Activated CD4-positive, alpha-beta memory T cell treated with anti-CD3 and anti-CD28 coated beads, Interleukin-2, amount 10 ng/mL, durations not matched to agents 7 days and 5 days (primary cell): ENCODE measurements at places on chromosomes 6 and 20. TPM values are rescaled to one million over a fixed set of nuclear protein-coding genes. Genes with fewer than 3 reads are reported as not detected.
A peak's percentile ranks its signal among the peaks of the same experiment; 100 is the strongest.

EPPIN gene
- not detected for total RNA-seq

GRCh38 chr6:82097676-82098075 is 149.9 kb downstream of the IBTK start:
- H3K36me3 ChIP-seq = no peaks in the 10 kb centered on the region
- H3K4me3 ChIP-seq = no peak overlapping the region
- no peaks in the 10 kb centered on the region for H3K4me1 ChIP-seq
- DNase-seq = no peak
- no peak overlapping the region for H3K27ac ChIP-seq

DNA sequence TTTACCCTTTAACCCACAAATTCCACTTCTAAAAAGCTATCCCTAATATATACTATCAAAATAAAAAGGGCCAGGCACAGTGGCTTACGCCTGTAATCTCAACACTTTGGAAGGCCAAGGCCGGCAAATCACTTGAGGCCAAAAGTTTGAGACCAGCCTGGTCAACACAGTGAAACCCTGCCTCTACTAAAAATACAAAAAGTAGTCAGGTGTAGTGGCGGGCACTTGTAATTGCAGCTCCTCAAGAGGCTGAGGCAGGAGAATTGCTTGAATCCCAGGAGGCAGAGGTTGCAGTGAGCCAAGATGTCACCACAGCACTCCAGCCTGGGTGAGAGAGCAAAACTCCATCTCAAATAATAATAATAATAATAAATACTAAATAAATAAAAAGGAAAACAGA is 82.5 kb downstream of the TRIM27 start:
- H3K4me1 ChIP-seq = peaks cover 20% of the 10 kb centered on the region
- peaks cover 32% of the 10 kb centered on the region for H3K27me3 ChIP-seq
- H3K4me3 ChIP-seq = no peak overlapping the region
- H3K36me3 ChIP-seq = no peaks in the 10 kb centered on the region
- no peak overlapping the region for H3K27ac ChIP-seq

GATA5 gene
- not detected for total RNA-seq

DNA sequence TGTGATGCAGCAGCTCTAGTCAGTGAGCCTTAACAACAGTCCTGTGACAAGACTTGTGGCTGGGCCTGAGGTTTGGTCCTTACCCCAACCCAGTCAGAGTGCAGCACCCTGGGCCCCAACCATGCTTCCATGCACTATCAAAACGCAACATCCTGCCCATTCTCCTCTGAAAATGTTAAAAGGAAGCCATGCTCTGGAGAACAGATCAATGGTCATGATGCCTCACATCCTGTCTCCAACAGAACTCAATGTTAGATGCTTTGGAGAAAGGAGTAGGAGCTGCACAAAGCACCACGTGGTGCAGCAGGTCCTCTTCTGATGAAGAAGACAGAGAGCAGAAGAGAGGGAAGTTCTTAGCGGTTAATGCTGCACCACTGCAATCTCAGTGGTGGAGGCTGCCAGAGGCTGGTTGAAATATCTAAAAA is 41.9 kb downstream of the TRAM2 start:
- peak; percentile 55 for DNase-seq
- H3K4me1 ChIP-seq = peaks cover 43% of the 10 kb centered on the region
- H3K4me3 ChIP-seq = no peak overlapping the region
- peaks cover 3% of the 10 kb centered on the region for H3K36me3 ChIP-seq

DNA sequence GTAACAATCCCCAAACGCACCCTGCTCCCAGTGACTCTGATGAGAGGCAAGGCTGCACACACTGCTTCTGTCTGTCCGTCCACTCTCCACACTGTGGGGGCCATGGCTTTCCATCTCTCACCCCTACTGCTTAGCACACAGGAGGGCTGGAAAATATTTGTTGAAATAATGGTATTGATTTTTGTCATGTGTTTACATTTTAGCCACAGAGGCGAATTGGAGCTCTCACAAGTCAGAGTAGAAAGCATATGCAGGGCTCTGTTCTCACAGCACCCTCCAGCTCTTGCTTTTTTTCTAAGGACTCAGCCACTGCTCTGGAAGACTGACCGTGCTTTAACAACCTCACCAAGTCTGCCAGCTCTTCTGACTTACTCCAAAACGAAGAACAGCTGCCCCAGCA is 273.8 kb downstream of the GMDS start:
- no peaks in the 10 kb centered on the region for H3K4me1 ChIP-seq
- H3K36me3 ChIP-seq = no peaks in the 10 kb centered on the region
- H3K27me3 ChIP-seq = no peaks in the 10 kb centered on the region
- no peak for DNase-seq
- no peak overlapping the region for H3K27ac ChIP-seq
- no peak overlapping the region for H3K4me3 ChIP-seq

GRCh38 chr6:120899932-120900331 is 434.3 kb downstream of the TBC1D32 start:
- H3K27ac ChIP-seq = no peak overlapping the region
- no peaks in the 10 kb centered on the region for H3K4me1 ChIP-seq
- no peaks in the 10 kb centered on the region for H3K36me3 ChIP-seq
- no peaks in the 10 kb centered on the region for H3K27me3 ChIP-seq
- no peak overlapping the region for H3K4me3 ChIP-seq
- no peak for DNase-seq

GRCh38 chr20:60214901-60215815 is 256.9 kb downstream of the CDH26 start:
- no peaks in the 10 kb centered on the region for H3K27me3 ChIP-seq
- peaks cover 2% of the 10 kb centered on the region for H3K4me1 ChIP-seq
- no peaks in the 10 kb centered on the region for H3K36me3 ChIP-seq
- H3K27ac ChIP-seq = no peak overlapping the region
- DNase-seq = no peak

CDH4 gene
- total RNA-seq = 0.15 TPM

GRCh38 chr6:106764353-106764980 is 135.1 kb downstream of the QRSL1 start:
- no peaks in the 10 kb centered on the region for H3K36me3 ChIP-seq
- H3K27ac ChIP-seq = no peak overlapping the region
- no peaks in the 10 kb centered on the region for H3K4me1 ChIP-seq
- DNase-seq = no peak

DNA sequence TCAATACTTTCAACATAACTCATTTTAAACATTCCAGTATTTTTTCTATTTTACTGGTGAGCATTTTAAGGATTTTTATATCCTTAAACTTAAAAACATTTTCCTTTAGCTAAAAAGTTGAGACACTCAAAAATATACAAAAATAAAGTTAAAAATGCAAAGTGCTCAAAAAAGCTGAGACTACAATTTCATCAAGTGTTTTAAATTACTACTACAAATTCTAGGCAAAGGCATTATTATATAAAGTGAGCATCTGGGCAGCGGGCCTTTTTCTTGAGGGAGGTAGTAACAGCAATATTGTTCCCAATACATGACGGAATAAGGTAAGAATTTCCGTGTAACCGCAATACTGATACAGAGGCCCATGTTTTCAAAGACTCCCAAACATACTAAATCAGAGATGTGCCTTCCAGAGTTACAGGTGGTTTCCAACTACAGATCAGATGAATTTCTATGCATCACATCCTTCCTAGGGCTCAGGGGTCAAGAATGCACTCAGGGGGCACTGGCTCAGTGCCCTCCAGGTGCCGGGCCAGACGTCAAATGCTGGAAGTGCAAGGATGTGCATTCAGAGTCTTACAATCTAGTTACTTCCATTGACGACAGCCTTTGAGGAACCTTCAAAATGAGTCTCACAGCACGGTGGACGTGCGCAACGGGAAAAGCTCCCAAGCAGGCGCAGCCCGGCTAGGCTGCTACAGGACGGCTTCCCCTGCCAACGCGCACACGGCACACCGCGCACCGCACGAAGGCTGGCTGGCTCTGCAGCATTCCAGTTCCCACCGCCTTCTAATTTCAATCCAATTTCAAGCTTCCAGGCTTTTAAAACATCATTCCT is 1.7 kb downstream of the PHF10 start:
- DNase-seq = peak; percentile 44
- peaks cover 18% of the 10 kb centered on the region for H3K36me3 ChIP-seq
- H3K27ac ChIP-seq = peak overlapping the region; percentile 95

DNA sequence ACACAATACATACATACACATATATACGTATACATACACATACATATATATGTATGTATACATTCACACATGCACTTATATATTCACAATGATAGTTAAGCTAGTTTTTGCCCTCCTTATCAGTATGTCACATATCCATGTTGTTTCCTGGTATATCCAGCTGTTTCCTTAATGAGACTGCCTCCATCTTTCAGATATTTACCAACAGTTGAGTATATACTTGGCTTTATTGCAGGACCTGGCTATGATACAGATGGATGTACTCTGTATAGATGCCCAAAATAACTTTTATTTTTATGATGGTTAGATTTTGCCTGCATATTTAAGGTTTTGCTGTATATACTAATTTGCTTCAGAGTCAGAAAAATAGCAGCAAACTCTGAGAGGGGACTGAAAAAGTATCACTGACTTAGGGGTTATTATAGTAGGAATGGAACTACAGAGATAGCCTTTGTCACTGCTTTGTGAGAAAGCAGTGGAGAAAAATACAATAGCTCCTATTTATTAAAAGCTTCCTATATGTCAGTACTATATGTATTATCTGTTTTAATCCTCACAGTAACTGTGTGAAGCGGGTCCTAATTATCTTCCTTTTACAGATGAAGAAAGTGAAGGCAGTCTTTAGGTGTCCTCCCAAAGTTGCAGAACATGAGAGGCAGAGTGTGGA is 35.5 kb downstream of the CARMIL1 start:
- H3K27ac ChIP-seq = no peak overlapping the region
- no peaks in the 10 kb centered on the region for H3K36me3 ChIP-seq
- peaks cover 2% of the 10 kb centered on the region for H3K4me1 ChIP-seq
- H3K4me3 ChIP-seq = no peak overlapping the region
- H3K27me3 ChIP-seq = no peaks in the 10 kb centered on the region

GRCh38 chr6:138592749-138593123 is 93.4 kb upstream of the NHSL1 start:
- DNase-seq = no peak
- peaks cover 37% of the 10 kb centered on the region for H3K4me1 ChIP-seq
- no peaks in the 10 kb centered on the region for H3K36me3 ChIP-seq
- peak overlapping the region; percentile 48 for H3K4me3 ChIP-seq
- peaks cover 2% of the 10 kb centered on the region for H3K27me3 ChIP-seq

MRAP2 gene
- total RNA-seq = not detected

SLC22A3 gene
- total RNA-seq = not detected

DNA sequence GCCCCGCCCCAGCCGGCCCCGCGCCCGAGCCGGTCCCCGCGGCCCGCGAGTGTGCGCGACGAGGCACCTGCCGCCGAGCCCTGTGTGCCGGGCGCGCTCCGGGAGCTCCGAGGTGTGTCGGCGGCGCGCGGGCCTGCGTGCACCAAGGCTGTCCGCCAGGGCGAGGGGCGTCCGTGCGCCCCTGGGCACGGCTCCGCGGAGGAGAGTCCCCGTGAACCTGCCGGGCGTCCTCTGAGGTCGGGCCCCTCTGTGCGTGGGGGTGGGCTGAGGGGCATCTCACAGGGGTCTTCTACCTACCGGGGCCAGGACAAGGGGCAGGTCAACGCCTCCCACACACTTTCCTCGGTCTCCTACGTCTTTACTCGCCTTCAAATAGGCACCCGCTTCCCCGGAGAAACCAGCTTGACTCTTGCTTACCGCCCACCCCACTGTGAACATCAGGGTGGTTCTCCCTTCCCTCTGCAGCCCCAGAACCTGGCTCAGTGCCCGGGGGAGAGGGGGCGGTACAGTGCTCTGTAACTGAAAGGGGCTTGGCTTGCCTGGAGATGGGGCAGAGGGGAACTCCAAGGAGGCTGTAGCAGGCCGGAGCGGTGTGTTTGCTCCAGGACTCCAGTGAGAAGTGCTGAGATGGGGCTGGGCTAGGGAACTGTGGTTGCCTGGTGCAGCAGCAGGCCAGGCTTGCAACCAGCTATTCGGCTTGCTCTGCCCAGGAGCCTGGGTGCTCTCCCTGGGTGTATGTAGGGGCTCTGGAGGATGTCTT is at the start of gene SAMD10:
Gene SAMD10, minus strand, starts transcription at position 86 of the 760 bp plus-strand sequence. CDS start 175 bp downstream, outside the sequence.
- peak within 1 kb of the TSS; percentile 87 for H3K4me3 ChIP-seq
- peaks cover 65% of the 10 kb centered on the region for H3K4me1 ChIP-seq

DNA sequence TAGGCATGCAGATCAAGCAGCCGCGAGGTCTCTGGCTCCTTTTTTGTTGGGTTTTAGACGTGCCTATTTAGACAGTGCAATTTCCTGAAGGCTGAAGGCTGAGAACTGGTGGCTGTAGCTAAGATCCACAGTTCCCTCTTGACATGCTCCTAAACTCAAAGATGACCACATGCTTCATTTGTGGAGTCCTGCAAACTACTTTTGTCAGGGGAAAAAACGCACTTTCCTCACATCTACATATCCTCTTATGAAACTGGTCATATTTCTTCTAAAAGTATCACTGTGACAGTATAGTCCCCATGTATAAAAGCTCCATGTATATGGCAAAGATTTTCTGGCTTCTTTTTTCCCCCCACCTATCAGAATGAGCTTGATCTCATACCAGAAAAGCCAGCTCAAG is 30.7 kb downstream of the LYRM4 start:
- no peaks in the 10 kb centered on the region for H3K36me3 ChIP-seq
- DNase-seq = no peak
- H3K27me3 ChIP-seq = no peaks in the 10 kb centered on the region
- no peak overlapping the region for H3K4me3 ChIP-seq

DNA sequence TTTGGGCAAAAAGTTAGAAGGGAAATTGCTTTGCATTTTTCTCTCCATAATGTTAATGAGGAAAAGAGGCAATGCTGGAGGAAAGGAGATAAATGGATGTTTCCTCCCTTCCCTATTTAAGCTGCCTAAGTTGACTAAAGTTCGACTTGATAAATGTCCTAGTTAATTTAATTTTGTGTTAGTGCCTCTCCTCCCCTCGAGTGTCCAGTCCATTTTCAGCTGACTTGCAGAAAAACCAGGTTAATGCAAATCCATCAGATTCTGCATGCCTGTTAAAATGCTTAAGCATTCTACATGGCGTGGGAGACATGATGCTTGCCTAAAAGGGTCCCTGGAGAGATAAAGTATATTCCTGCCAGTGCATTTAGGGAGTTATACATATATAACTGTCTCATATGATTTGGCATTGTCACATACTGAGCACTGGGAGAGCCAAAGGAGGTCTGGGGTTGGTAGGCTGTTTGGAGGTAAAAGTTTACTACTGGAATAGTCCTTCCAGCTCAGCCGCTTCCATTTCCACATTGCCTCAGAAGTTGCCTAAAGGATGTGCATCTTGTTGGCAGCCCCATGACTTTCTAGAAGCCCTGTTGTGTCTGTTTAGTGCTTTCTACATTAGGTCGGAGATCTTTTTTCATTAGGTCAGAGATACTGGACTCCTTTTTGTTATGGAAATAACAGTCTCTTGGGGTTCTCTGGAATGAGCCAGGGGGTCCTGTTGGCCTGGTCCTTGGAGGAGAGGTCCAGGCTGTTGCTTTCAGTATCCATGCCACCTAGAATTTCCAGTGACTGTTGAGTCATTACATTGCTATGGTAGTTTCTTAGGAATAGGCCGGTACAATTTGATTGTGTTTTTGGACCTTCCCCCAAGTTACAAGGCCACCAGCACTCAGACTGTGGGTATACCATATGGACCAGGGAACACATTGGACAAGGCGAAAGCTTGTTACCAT is 30.4 kb downstream of the JARID2 start:
- H3K27me3 ChIP-seq = no peaks in the 10 kb centered on the region
- DNase-seq = no peak
- H3K36me3 ChIP-seq = peaks cover 18% of the 10 kb centered on the region
- H3K4me1 ChIP-seq = peaks cover 43% of the 10 kb centered on the region

GRCh38 chr6:90079560-90080490 is 185.6 kb downstream of the GJA10 start:
- peak overlapping the region; percentile 76 for H3K4me3 ChIP-seq
- H3K36me3 ChIP-seq = peaks cover 31% of the 10 kb centered on the region
- peak overlapping the region; percentile 75 for H3K27ac ChIP-seq
- no peak for DNase-seq

MPC1 gene
- 24.1 TPM for total RNA-seq

TPX2 gene
- total RNA-seq = 137 TPM
